ENCODE measurements at places on chromosomes 2 and 18.

DNA sequence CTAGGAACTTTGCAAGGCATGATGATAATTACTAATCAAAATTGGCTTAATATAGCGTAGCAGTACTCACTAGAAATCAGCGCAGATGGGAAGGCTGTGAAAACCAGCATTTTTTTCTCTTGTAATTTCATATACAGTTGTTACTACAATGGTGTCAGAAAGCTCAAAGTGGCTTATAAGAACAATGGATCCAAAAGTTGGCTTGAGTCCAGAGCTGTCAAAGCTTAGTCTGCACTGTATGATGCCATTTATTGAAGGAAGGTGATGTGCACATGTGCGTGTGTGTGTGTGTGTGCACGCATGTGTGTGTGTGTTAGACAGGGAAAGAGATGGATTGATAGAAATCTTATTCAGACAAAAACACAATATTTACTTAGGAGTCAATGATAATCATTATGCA, 341.3 kb downstream of the TGIF1 start:
- DNase-seq, result no peak

DNA sequence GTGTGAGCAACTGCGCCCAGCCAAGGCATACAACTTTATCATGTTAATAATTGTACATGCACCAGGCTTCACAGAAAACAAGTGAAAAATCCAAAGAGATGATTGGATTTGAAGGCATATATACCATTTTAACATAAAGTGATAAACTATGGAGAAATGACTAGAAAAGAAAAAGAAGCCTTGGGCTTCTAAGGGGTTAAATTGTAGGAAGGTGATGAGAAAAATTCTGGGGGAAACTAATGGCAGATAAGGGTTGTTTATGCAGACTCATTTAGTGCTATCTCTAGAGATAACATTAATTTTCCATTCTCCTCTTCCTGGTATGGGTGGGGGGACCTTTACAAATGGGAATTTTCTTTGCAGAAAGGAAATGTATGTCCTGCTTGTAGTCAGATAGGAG, 154.0 kb downstream of the TMEM17 start:
- no peak for DNase-seq

DNA sequence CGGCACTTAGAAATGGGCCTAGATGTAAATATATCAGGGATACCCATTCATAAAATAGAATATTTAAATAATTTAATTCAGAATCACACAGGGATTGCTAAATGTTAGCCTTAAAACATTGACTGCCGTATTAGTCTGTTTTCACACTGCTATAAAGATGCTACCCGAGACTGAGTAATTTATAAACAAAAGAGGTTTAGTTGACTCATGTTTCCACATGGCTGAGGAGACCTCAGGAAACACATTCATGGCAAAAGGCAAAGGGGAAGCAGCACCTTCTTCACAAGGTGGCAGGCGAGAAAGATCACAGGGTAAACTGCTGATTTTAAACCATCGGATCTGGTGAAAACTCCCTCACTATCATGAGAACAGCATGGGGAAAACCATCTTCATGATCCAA, 223.6 kb upstream of the GULP1 start:
- no peak for DNase-seq

- DNase-seq, result no peak
These were observed 2029.1 kb upstream of the LRRTM1 start for GRCh38 chr2:82333697-82334096.

GRCh38 chr18:58051765-58052460, 7.9 kb downstream of the NEDD4L start:
- no peak for DNase-seq

DNA sequence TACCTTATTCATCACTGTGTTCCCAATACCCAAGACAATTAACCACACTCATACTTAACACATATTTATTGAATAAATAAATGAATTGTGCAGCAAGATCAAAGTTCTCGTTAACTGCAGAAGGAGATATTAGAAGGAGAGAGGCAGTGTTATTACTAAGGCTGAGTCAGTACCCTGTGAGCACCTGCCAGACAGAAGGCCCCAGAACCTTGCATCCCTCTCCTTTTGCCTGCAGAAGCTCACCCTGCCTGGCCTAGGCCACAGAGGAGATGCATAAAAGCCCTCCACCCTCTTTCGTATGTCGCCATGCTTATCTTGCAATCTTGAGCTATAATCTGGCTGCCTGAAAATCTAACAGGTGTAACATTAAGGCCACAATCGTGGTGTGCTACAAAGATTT, 20.5 kb upstream of the RNF149 start:
- no peak for DNase-seq
